ENCODE measurements at places on chromosomes 16 and 17. TPM values are rescaled to one million over a fixed set of nuclear protein-coding genes. Genes with fewer than 3 reads are reported as not detected.

- DNase-seq, result peak; percentile 13
These were observed 1.1 kb downstream of the CRAMP1 start for GRCh38 chr16:1613211-1613622.

DNA sequence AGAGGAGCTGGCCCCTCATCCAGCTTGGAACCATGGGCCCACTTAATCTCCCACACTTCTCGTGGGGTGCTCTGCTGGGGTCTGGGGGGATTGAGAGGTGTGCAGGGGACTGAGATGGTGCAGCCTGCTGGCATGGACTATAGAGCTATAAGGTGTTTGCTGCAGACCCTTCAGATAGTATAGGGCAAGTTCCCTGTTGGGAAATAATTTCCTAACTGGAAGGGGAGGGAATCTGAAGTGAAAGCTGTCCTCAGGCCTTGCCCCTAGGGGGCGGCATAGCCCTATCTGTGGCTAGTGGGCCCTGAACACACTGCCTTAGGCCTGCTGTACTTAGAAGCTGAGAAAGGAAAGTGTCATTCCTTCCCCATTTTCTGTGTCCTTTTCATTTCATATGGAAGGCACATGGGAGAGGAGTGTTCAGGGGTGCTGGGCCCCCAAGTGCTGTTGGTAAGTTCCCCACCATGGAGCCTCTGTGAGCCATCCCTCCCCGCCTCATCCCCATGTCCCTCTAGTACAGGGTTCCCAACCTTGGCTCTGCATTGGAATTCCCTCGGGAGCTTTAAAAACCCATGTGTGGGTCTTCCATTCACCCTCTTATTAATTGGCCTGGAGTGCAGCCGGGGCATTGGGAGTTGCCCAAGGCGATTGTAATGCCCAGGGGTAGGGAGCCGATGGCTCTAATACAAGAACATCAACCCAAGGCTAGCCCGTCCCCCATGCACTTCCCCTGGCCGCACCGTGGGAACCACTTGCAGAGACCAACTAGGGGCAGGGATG, 19.7 kb downstream of the GOSR2 start:
- DNase-seq, result peak; percentile 72

DNA sequence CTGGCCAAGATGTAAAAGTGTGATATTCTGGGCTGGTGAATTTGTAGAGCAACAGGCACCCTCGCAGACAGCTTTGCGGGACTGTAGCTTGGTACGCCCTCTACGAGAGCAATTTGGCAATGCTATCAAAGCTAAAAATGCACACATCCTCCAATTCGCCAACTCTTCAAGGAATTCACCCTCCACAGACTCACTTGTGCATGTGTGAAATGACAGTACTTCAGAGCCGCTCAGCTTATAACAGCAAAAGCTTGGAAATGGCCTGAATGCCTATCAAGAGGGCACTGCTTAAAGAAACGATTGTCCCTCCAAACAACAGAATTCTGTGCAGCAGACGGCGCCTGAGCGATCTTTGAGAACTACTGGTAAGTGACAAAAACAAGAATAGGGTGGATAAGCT, 130.8 kb downstream of the SDK2 start:
- DNase-seq, result no peak

Gene ABCC3
- 13.3 TPM for total RNA-seq

- DNase-seq, result no peak
These were observed 19.3 kb downstream of the CNTROB start for GRCh38 chr17:7951143-7951792.

Measured in M059J (cell line).